ENCODE measurements at places on chromosomes 3 and 15.

DNA sequence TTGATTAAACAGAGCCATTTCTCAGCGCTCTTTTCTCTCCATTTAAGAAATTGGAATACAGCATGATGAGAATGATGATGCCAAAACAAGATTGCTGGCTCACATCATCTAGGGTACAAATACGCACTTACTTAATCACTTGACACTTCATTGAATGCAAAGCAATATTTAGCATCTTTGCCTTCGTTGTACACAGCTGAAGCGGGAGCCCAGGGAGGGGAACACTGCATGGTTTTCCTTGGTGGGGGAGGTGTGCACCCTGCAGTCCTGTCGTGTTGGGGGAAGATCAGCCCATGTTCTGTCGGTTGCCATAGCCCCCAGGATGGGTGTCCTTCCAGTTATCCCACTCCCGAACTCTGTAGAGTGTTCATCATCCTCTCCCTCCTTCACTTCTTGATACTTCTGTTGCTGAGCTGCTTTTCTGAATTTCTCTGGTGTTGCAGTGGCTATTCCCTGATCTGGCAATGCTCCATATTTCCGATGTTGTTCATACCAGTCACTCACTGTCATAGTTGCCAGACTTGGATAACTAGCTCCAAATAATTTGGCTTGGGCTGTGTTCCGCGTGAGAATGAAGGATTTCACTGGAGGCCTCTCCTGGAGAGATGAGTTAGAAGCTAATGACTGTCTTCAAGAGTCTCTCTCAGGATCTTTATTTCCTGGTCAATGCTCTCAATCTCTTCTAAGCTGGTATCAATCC, 50.1 kb upstream of the DYNC1LI1 start:
- DNase-seq: no peak

DNA sequence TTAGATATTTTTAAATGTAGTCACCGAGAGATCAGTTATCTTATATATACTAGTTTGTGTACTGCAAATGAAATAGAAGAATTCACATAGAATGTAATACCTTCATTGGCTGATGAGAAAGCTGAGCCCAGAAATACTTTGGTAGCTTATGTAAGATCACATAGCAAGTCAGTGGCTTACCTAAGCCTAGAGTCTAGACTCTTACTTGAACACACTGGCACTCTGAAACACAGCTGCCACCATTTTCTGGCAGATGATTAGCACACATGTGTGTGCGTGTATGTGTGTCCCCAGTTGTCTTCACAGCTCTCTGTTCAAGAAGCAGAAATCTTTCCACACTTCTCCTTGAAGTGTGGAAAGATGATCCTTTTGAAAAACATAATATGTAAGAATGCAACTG, 124.3 kb downstream of the NEO1 start:
- no peak for DNase-seq

- DNase-seq: no peak
Measured at GRCh38 chr3:58683466-58683865, 16.9 kb upstream of the FAM3D start.

DNA sequence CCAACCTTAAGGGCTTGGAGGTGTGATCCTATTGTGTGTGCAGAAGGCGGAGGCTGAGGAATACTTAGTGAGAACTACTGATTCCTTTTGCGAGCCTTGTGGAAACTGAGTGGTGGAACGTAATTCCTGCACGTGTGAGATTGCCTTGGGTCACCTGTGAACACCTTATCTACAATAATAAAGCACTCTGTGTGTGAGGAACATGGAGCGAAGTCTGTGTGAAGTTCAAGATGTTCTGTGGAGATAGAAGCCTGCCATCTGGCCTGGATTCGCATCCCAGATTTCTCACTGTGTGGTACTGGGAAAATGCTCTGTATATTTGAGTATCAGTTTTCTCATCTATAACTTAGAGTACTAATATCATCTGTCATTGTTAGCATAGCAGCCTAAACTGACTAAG, 179.5 kb upstream of the PDZRN3 start:
- no peak for DNase-seq

GRCh38 chr15:60479361-60480110, 594 bp upstream of the ICE2 start:
- peak; percentile 37 for DNase-seq

DNA sequence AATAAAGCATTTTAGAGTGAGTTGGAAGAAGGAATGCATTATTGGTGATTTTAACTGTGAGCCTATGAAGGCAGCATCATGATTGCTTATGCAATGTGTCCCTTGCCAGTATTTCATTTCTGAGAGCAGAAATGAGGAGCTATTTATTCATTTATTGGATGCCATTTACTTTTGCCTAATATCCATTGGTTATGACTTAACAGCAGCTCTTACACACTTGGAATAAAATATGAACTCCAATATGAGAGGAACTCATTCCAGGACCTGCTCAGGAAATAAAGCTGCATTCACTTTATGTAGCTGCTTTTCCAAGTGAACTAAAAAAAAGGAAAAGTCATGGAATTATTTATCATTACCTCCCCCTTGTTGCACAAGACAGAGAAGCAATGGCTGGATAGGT, 280.1 kb downstream of the LRTM1 start:
- no peak for DNase-seq

DNA sequence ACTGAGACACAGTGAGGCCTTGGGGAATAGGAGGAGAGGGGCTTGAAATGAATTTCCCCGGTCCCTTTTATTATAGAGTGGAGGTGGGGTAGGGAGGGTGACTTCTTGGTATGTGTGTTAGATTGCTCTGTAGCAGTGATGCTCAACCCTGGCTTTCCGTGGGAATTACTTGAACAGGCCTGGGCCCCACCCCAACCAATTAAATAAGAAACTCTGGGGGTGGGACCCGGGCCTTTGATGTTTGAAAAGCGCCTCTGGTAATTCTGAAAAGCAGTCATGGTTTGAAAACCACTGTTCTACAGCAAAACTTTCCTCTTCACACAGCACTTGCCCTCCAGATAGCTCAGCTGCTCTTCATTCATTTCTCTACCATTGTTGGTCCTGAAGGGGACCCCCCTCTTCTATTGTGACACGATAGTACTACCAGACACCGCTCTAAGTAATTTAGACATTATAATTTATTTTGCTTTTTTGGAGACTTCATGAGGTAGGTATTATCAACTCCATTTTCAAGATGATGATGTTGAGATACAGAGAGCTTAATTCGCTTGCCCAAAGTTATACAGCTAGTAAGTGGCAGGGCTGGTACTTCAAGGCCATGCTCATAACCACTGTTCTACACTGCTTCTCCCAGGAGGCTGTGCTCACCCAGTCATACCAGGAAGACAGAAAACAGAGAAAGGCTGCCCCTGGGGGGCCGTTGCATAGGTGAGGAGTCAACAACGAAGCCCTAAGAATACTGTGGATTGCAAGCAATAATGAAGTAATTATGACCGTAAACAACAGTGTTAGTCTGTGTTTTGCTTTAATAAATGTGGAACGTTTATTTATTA, 176.2 kb downstream of the PEX5L start:
- DNase-seq: no peak

DNA sequence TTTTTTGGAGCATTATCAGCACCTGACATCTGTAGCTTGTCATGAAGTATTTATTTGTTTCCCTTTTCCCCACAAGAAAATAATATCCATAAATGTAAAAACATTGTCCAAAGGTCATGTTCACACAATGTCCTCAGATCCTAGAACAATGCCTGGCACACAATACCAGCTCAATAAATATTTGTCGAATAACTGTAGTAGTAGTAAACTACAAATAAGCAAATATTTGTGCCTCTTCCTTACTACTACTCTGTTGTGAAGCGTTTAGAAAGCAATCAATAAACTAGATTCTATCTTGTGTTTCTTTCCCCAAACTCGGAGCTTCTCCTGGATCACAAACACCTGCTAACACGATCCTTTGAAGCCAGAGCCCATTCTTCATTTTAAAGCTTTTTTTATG, 459.6 kb upstream of the NECTIN3 start:
- DNase-seq: no peak

- no peak for DNase-seq
Measured at GRCh38 chr3:11690863-11691766, 47.4 kb upstream of the VGLL4 start.

DNA sequence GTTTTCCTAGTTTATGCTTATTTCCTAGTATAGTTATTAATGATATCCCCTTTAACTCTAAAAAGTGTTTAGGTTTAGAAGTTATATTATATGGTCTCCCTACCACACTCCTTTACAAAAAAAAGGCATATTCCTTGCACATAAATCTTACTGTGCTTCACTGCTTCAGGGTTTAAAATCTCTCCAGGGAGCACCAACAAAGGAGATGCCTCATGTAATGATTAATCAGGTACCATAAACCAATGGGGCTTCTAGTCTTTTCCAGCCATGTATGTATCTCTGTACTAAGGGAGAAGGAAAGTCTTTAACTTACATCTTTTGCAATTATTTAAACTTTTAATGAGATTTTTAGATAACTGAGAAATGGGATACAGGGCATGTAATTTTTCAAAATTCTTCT, 91.5 kb upstream of the RBMS3 start:
- DNase-seq: no peak

- DNase-seq: no peak
Measured at GRCh38 chr15:42239528-42240182, 31.6 kb upstream of the VPS39 start.

DNA sequence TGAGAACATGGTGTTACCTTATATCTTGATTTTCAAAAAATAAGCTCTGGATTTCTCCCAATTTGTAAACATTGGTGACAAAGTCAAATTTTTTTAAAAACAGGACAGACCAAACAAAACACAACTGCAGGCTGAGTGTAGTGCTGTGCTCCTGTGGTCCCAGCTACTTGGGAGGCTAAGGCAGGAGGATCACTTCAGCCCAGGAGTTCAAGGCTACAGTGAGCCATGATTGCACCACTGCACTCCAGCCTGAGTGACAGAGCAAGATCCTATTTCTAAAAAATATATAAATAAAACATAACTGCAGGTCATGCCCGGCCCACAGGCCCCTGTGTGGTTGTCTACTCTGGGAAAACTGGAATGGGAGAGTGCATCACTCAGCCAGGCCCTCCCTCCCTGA, 4.0 kb upstream of the ZXDC start:
- DNase-seq: no peak

- no peak for DNase-seq
Measured at GRCh38 chr15:48145923-48146322, 25.1 kb downstream of the SLC24A5 start.

DNA sequence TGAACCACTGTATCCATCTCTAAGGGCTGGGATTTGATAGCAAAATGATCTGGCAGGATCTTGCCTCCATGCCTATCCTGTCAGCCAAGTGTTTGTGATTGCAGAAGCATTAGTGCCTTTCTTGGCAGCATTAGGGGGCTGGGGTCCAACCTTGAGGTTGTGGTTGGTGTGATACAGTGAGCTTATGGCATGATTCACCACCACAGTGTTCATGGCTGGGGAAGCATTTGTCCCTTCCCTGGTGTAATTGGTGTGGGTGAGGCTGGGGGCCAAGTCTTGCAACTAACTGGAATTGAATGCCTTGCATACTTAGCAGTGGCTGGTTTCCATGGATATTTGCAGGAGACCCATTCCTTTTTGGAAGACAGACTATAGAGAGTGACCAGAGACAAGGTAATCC, 271.0 kb upstream of the TBL1XR1 start:
- DNase-seq: no peak

GRCh38 chr3:189531271-189531670, 99.9 kb upstream of the TP63 start:
- no peak for DNase-seq

DNA sequence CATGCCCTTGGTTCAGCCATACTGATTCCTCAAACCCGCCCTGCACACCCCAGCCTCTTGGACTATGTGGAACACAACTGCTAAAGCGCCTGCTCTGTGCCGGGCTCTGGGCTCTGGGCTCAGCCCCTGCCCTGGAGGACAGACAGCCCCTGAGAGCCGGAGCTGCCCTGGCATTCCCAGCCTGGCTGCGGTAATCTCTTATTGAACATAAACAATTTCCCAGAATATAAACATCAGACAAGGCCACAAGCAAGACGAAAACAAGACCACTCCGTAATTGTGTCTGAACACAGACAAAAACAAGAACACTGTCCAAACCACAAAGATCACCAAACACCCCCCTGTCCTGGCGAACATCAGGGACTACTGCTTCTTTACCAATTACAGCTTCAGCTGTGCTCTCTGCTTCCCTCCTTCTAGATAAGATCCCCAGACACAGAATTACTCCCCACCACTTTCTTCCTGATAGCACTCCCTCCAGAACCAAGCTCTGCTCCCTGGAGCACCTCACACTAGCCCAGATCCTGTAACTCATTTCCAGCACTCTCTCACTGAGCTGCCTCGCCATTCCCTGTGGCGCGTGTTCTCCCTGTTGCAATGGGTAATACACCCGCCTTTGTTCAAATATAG, 57.1 kb upstream of the TLE3 start:
- DNase-seq: peak; percentile 25

- peak; percentile 56 for DNase-seq
Measured at GRCh38 chr3:72380711-72381493, 467.3 kb downstream of the SHQ1 start.

- DNase-seq: no peak
Measured at GRCh38 chr15:98845138-98845884, 162.3 kb downstream of the PGPEP1L start.

GRCh38 chr3:72892081-72892775, 4.4 kb downstream of the GXYLT2 start:
- no peak for DNase-seq

- peak; percentile 75 for DNase-seq
Measured at GRCh38 chr15:64883997-64884511, 27.6 kb upstream of the ANKDD1A start.

- no peak for DNase-seq
Measured at GRCh38 chr15:65937476-65937875, 68.2 kb downstream of the RAB11A start.

DNA sequence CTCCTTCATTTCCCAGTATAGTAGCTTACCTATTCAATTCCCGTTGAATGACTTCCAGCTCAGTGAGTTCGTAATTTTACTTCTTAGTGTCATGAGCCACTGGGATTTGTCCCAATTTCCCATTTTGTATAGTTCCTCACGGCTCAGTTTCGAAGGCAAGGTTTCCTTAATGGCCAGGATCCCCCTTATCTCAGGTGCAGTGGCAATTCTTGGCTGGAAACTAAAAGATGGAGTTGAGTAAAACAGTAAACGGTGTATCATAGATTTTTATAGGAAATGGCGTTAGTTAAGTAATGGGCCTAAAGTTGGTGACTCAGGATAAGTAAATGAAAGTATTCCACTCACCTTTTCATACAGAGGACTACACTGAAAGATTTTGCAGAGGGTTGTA, 522 bp upstream of the LMLN start:
- DNase-seq: no peak

DNA sequence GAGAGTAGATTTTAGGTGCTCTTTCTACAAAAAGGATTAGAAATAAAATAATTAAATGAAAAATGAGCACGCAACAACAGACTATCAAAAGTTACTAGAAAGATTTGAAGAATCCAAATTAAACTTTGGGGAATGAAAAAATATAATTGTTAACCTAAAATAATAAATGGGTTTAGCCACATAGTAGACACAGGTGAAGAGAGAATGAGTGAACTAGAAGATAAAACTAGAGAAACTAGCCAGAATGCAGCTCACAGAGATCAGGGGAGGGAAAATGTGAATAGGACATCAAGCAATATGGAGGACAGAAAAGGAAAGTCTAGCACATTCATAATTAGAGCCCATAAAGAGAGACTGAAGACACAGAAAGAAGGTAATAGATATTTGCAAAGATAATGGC, 310.7 kb upstream of the WNT5A start:
- no peak for DNase-seq
